ENCODE measurements at places on chromosomes 4 and X.

- DNase-seq = no peak
Observed at GRCh38 chr4:40367451-40367850, 32.3 kb downstream of the CHRNA9 start.

DNA sequence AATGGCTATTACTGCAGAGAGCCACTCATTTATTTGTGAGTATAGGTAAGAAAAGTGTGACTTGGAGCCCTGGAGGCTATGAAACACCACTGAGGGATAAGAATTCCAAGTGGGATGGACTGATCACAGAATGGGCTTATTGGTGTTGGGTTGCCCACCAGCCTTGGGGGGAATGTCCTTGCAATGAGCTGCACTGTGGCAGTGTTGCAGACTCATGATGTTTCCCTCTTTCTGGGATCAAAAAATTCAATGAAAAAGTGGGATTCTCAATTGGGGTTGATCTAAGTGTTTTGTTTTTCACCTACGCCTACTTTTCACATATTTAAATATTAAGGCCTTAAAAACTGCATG, 1024.5 kb upstream of the PCDH10 start:
- no peak for DNase-seq

DNA sequence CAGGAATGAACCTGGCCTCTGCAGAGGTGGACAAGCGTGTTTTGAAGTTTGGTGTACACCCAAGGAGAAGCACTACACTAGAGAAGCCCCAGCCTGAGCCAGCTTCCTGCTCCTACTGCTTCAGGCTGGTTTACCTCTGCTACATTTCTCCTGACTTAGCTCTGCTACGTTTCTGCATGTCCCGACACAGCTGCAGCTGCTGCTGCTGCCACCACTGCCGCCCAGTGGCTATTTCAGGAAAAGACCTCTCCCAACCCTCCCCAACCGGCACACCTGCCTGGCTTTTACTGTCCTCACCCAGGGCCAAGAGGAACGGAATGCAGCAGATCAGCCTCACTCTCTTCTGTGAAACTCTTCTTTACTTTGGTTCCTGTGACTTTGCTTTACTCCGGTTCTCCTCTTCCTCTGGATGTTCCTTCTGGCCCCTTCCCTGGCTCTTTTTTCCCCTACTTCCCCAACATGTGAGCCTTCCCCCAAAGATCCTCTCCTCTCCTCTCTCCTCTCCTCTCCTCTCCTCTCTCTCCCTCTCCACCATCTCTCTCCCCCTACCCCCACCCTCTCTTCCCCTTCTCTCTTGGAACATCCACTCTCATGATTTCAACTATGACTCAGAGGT, 3.1 kb upstream of the P2RY4 start:
- DNase-seq = no peak

DNA sequence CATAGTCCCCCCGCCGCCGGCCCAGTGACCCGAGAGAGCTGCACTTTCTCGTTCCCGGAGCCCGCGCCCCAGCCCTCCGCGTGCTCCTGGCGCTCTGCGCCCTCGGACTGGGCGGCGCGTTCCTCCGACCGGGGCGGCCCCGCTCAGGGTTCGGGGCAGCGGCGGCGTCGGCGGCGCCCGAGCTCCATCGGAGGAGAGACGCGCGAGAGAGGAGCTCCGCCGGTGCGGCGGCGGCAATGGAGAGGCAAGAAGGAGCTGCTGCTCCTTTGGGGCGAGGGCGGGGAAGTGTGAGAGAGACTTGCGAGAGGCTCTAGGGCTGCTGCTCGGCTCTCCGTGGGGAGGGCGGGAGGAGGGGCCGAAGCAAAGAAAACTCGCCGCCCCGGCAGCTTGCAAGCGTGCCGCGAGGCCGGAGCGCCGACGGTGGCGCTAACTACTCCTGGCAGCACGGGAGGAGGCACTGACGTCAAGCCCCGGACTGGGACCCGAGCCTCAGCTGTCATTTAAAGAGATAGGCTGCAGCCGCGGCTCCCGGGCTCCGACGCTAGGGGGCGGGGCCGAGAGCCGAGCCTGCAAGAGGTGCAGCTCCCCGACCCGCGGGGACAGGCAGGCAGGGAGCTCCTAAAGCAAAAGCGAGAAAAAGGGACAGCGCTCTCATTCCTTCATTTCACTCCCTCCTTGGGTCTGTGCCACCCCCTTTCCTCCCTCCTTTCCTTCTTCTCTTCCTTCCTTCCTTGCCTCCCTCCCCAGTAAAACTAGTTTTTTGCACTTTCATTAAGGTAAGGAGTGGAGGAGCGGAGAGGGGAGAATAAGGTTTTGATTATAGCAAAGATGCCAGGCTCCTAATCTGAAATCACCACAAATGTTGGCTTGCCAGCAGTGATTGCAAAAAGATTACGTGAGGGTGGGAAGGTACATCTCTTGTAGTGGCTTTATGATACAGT, at the start of gene KCTD8:
Gene KCTD8, minus strand, starts transcription at position 289 of the 941 bp plus-strand sequence.
- DNase-seq = peak; percentile 4

- no peak for DNase-seq
Observed at GRCh38 chr4:94673961-94674360, 83.8 kb upstream of the BMPR1B start.

- DNase-seq = no peak
Observed at GRCh38 chrX:123728016-123728415, 4.8 kb downstream of the THOC2 start.

- no peak for DNase-seq
Observed at GRCh38 chr4:129327637-129328036, 231.7 kb downstream of the C4orf33 start.

- no peak for DNase-seq
Observed at GRCh38 chrX:72349190-72349589, 43.5 kb upstream of the CITED1 start.

GRCh38 chrX:20989361-20989760, 384.9 kb upstream of the CNKSR2 start:
- DNase-seq = no peak

DNA sequence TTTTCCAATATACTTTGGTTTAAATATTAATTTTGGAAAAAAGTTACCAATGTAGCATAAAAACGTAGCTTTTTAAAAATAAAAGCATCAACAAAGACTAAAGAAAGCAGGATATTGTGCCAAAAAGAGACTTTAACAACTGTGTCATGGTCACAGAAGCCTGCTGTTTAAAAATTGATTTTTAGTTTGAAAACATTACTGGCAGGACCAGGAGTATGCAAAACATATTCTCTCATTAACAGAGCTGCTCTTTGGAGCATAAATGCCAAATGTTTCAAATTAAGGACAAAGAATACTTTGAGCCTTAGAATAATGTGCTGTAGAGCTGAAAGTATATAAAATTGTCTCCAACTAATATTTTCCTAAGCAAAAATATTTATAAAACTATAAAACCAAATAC, 279.0 kb downstream of the ARAP2 start:
- DNase-seq = no peak

DNA sequence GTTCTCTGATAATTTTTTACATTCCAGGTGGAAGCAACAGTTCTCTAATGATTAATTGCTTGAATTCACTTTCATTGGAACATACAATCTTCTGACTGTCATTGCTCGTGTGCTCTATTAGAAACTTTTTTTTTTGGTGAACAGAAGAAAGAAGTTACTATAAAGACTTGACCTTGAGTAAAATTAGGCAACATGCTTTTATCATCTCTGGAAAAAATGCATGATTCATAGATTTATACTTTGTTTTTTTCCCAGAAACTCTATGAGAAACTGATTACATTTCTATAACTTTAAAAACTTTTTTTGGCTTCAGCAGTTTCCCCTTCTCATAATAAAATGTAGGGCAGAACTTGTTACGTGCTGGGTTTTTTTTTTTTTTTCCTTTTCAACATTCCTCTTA, 167.6 kb downstream of the ARHGAP10 start:
- DNase-seq = peak; percentile 11

DNA sequence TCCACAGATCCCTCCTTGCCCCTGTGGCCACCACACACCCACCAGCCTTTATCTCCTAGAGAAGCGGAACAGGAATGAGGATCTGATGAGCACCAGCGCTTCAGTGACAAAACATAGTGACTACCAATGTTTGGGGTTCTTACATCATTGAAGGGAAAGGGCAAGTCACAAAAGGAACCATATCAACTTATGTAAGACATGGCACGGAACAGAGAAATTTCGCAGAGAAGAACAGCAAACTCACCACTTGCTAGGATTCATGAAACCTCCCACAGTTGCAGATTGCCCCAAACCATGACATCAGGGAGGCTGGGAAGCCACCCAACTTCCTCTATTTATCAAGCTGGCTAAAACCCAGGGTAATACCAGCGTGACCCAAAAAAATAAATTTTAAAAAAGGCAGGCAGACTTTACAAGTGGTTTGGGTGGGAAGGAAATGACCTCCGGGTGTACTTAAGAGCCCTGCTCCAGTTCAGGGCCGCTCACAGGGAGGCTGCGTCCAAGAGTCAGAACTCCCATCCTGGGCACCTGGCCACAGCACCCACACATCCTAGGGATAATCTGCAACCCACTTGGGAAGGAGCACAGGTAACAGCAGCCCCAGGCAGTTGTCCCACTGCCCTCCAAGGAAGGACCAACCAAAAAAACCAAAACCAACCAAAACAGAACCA, 36.0 kb downstream of the ADGRG2 start:
- no peak for DNase-seq

Data from AG09309 (cell line).